ENCODE measurements at places on chromosomes 2 and 18. TPM values are rescaled to one million over a fixed set of nuclear protein-coding genes. Genes with fewer than 3 reads are reported as not detected.

The SLC16A14 gene
- total RNA-seq, result 1.2 TPM

The TXNDC9 gene
- 60.2 TPM for total RNA-seq

The IER3IP1 gene
- 20.1 TPM for total RNA-seq

The MARCHF4 gene
- total RNA-seq, result 1.0 TPM

The LIMS1 gene
- 109 TPM for total RNA-seq

The CAPN14 gene
- total RNA-seq, result not detected

The POMC gene
- 5.6 TPM for total RNA-seq

The DYSF gene
- total RNA-seq, result 4.3 TPM

The FHOD3 gene
- total RNA-seq, result 4.9 TPM

The C2orf76 gene
- 6.3 TPM for total RNA-seq

The FBXO15 gene
- not detected for total RNA-seq

The TNFAIP6 gene
- 32.4 TPM for total RNA-seq

The AQP12A gene
- not detected for total RNA-seq

The KCNK3 gene
- total RNA-seq, result 3.9 TPM

The FRZB gene
- total RNA-seq, result 0.52 TPM

The MYCN gene
- total RNA-seq, result 0.32 TPM

The ASXL2 gene
- total RNA-seq, result 10.7 TPM

The SGO2 gene
- 9.1 TPM for total RNA-seq

The MAP2 gene
- 4.6 TPM for total RNA-seq

The MAP3K19 gene
- not detected for total RNA-seq

The ANKRD30BL gene
- total RNA-seq, result not detected
